ENCODE measurements at places on chromosomes 1 and 21.

GRCh38 chr1:99818063-99818699, 32.0 kb upstream of the AGL start:
- DNase-seq, result no peak

DNA sequence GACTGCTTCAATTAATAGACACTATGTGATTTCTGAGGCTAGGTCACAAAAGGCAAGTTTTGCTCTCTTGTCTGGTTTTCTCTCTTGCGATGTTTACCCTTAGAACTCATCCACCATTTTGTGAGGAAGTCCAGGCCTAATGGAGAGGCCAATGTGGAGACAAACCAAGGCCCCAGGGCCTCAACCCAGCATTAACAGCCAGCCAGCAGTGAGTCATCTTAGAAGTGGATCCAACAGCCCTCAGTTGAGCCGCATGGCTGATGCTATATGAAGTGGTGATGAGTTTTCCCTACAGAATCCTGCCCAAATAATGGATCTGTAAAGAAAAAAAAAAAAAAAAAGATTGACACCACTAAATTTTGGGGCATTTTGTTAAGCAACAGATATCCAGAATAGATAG, 95.1 kb downstream of the DNTTIP2 start:
- DNase-seq, result no peak

GRCh38 chr1:37865348-37866120, 6.1 kb upstream of the MTF1 start:
- no peak for DNase-seq

DNA sequence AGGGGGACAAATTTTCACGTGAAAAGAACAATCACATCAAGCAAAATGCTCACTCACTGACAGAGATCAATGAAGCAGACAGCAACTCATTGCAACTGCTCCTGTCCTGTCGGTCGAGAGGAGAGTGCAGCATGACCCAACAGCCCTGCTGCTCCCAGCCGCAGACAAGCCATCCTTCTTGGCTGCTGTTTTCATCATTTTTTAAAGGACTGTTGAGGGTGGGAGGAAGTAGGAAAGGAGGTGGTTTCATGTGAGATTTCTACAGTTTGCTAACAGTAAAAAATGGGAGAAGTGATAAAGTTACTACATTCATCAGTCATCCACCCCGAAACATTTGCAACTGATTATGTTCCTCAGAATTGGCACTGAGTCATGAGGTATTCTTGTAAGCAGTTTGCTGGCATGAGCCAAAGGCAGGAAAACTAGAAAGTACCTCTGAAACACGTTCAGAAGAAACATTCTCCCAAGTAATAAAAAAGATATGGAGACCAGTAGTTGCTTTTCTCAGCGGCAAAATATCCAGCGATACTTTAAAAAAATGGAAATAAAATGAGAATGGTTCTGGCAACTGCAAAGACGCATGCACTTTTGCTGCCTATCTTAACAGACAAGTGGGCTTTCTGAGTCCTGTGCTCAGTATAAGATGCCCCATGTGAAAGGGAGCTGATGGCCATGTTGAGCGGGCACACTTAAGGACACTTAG, 72.0 kb upstream of the CLDN14 start:
- no peak for DNase-seq

DNA sequence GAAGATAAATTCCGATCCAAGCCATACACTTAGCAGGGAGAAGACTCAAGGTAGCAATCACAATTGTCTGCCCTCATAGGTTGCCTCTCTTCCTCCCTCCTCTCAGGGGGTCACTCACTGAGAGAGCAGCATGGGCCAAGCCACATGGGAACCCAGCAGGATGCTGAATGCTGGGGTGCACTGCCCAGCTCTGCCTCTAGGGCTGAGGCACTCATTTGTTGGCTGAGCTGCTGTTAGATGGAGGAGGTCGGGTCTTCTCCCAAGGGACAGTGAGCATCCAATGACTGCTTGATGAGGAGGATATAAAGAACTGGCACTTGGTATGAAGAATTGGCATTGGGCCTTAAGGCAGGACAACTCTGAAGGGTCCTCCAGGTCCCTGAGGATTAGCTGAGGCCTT, 418.8 kb downstream of the SIPA1L2 start:
- DNase-seq, result no peak

GRCh38 chr1:43898981-43899380, 34.6 kb upstream of the ARTN start:
- no peak for DNase-seq

- DNase-seq, result no peak
These were observed 20.9 kb downstream of the SOX13 start for GRCh38 chr1:204093781-204094180.

- DNase-seq, result no peak
These were observed 27.0 kb upstream of the IL12RB2 start for GRCh38 chr1:67280696-67281095.

GRCh38 chr1:20237646-20238045, 51.3 kb upstream of the PLA2G2C start:
- no peak for DNase-seq

GRCh38 chr1:74468982-74469603, 43.3 kb downstream of the LRRC53 start:
- peak; percentile 48 for DNase-seq

DNA sequence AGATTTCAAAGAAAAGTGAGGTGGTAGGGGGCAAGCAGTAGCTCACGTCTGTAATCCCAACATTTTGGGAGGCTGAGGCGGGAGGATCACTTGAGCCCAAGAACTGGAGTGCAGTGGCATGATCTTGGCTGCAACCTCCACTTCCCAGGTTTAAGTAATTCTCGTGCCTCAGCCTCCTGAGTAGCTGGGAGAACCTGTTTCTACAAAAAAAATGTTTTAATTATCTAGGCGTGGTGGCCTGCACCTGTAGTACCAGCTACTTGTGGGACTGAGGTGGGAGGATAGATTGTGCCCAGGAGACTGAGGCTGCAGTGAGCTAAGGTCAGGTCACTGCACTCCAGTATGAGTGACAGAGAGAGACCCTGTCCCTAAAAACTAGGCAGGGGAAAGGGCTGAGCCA, 2.6 kb upstream of the TSPAN1 start:
- DNase-seq, result no peak

DNA sequence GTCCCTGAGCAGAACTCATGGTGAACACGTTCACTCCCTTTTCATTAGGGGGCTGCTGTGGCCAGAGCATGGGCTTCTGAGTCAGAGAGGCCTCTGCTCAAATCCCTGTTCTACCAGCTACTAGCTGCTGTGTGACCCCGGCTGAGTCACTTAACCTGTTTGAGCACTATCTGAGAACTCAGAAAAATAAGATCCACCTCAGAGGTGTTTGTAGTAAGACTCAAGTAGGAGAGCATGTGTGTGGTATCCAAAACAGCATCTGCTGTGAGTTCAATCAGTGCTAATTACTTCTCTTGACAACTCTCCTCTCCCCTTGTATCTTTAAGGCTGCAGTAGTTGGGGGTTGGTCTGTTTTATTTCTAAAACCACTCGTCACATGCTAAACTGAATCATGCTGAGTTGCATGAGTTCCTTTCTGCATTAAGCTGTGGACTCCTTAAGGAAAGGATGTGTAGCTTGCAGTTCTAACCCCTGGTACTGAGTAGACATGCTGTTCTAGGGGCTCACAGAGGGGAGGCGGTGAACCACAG, 39.7 kb upstream of the JUN start:
- DNase-seq, result no peak

- DNase-seq, result no peak
These were observed 394.3 kb downstream of the TGFB2 start for GRCh38 chr1:218739426-218739825.

DNA sequence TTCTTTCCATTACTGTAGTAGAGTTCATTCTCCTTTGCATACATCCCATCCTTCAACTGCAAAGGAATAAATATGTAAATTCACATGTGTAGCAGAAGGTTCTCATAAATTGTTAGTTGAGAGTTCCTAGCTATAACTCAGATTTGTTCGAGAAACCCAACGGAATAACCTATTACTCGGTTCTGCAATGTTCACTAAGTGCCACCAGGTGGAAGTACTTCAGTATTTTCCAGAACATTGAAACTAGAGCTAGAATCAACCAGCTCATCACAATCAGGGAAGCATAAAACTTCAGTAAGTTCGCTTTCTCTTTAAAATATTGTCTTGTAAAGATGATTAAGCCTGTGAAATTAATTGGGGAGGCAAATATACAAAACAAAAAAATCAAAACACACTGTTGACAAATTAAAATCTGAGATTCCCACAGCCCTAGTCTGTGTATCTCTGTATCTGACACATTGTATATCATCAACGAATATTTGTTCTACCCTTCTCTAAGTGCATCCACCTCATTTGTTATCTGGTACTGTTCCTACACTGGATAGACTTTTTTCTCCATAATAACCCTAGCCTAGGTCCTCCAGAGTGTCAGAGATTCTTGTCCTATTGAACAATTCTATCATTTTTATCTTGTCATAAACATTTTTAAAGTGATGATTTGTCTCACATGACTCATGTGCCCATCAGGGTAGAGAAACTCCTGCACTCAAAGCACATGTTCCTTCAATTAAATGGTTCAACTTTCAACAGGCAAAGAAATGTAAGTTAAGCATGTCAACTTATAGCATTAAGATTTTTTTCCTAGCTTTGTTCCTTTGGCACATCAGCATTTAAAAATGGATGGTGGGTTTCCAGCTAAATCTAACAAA, 31.9 kb downstream of the MROH9 start:
- DNase-seq, result peak; percentile 18

GRCh38 chr1:222161676-222162075, 386.2 kb downstream of the HHIPL2 start:
- no peak for DNase-seq

DNA sequence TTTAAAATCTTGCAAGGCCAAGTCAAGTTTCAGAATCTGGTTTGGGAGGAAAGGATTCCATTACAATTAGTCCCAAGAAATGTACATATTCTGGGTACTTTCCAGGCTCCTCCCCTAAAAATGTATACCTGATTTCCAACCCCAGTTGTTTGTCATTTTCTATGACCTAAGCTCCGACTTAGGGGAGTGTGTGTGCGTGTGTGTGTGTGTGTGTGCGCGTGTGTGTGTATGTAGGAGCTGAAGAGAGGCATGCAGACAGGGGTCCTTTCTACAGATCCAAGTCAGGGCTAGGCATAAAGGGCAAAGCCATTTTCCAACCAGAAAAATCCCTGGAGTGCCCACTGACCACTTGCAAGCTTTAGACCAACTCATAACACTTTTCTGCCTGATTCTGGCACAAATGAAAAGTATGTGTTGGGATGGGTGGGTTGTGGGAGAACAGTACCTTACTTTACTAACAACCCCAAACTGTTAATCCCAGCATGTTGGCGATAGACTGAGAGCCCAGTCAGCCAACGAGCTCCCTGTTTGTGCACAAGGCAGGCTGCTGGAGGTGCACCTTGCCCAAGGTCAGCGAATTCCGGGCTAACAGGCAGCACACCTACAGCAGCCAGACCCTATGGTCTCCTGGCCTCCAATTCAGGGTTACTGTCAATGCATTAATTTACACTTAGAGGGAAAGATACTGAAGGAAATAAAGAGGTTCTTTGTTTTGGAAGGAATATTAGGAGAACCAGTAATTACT, 1.7 kb downstream of the TRABD2B start:
- no peak for DNase-seq

DNA sequence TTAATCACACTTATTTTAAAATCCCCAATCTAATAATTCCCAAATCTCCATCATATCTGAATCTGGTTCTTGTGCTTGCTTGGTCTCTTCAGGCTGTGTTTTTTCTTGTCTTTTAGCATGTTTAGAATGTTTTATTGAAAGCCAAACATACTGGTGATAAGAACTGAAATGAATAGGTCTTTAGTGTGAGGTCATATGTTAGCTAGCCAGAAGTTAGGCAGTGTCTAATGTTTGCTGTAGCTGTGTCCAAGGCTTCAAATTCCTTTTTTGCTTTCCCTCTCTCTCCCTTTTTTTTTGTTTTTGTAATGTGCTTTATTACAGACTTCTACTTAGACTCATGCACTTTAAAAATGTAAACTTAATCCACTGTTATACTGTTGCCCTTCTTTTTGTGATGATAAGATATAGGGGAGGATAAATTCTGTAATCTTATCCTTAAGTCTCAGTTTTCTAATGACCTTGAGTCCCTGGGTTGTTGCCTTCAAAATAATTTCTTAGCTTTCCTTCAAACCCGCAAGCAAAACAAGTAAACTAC, 725.1 kb downstream of the BRINP3 start:
- no peak for DNase-seq

DNA sequence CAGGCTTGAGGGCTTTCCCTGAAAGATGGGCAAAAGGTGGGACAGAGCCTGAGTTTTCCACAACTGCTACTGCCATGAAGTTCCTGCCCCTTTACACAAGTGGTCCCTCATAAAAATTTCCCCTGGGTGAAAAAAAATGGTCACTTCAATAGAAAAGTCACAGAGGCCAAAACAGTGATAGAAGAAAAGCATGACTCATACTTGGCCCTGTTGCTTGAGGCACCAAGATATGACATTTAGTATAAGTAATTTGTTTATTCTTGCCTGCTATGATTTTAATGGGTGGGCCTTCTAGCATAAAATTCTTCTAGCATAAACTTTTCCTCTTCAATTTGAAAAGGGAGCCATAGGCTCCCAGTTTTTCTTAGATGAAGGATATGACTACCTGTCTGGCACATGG, 280.2 kb downstream of the DPYD start:
- DNase-seq, result no peak

DNA sequence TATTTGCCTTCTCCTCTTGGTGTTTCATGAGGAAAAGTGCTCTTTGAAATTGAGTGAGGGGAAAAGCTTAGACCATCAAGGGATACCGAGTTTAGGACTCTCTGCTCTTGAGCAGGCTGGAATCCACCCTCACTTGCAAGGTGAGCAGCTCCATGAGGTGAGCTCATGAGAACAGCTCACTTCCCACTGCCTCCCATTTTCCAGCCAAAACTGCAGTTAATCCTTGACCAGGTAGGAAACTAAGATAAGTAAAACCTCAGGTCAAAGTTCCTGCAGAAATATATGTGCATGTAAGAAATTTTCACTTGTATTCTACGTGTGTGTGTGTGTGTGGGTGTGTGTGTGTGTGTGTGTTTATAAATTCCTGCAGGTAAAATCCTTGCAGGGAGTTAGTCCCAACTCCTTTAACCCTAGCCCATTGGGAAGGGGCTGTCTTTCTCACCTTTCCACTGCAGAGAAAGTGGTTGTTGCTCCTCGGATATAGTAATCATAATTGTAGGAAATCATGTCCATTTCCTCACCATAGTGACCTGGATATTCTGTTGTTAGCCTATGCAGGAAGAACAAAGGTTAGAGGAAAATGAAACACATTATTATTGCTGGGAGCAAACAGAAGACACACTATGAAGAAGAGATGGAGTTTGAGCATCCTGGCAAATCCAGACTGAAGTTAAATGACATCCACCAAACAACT, 28.3 kb downstream of the DPT start:
- no peak for DNase-seq

GRCh38 chr1:3711381-3711779, 40.9 kb upstream of the CCDC27 start:
- no peak for DNase-seq

Measured in neuronal stem cell (in vitro differentiated cells).